ENCODE measurements at places on chromosomes 16 and 17. TPM values are rescaled to one million over a fixed set of nuclear protein-coding genes. Genes with fewer than 3 reads are reported as not detected.

The FNDC8 gene
- not detected for total RNA-seq

- DNase-seq, result no peak
Observed at GRCh38 chr16:9003322-9003721, 39.6 kb upstream of the USP7 start.

DNA sequence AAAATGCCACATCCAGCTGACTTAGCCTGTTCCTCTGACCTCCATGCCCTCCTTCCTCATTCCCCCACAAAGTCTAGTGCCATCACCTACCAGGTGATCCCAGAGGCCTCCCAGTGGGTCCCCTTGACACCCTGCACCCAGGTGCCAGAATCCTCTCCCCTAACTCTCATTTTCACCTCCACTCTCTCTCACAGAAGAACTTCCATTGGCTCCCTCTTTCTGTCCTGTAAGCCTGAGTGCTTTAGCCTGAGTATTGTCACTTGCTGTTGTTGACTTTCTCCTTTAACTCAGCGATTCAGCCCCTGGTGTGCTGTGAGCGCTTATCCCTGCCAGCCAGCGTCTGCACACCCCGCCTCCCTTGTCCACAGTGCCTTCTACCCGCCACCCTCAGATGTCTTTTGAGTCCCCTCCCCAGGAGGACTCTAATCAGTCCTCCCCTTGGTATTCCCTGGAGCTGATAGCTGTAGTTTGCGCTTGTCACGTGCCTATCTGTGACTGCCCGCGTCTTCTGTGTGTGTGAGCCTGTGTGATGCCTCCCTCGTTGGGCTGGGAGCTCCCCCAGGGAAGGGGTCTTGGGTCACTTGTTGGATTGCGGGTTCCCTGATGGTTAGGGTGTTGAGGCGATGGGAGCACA is 31.9 kb downstream of the ARHGAP23 start:
- DNase-seq, result no peak

The SIAH1 gene
- total RNA-seq, result 36.5 TPM

The CRHR1 gene
- total RNA-seq, result not detected

- no peak for DNase-seq
Observed at GRCh38 chr17:67178555-67178954, 66.4 kb downstream of the HELZ start.

The CLEC3A gene
- not detected for total RNA-seq

GRCh38 chr16:154217-155030 is 2.0 kb downstream of the HBZ start:
- no peak for DNase-seq

GRCh38 chr16:30142672-30143346 is 19.8 kb upstream of the MAPK3 start:
- DNase-seq, result no peak

The KRT27 gene
- total RNA-seq, result not detected

The UMOD gene
- total RNA-seq, result not detected

DNA sequence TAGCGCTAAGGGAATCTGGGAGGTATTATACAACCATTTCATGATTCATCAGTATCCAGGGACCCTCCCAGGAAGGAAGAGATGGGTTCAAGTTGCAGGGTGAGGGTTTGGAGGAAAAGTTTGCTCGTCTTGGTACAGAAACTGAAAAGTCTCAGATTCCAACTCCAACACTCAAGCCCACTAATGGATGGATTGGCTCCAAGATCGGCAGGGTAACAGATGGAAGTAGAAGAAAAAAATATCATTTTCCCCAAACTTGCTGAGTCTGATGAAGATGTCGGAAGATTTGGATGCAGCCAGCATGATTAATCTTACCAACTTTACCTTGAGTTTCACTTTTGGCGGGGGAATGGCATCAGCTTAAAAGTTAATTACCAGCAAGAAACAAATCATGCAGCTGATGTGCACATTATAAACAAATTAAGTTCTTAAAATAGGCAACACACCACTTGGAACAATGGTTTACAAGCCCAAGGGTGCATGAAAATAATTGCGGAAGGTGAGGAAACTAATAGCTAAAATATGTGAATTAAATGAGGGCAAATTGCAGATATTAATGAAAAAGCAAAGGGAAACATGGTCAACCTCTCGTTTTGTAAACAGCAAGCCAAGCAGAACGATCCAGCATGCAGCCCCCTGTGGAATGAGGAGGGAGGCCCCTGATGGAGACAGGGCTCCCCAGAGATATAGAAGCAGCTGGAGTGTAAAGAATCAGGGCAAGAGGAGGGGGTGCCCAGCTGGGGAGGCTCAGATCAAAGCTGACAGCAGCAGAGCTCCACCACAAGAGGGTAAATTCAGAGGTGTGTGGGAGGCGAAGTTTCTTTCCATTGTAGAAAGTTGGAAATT is 44.1 kb upstream of the GRIN2A start:
- DNase-seq, result no peak

The GRAP gene
- under 0.01 TPM for total RNA-seq

DNA sequence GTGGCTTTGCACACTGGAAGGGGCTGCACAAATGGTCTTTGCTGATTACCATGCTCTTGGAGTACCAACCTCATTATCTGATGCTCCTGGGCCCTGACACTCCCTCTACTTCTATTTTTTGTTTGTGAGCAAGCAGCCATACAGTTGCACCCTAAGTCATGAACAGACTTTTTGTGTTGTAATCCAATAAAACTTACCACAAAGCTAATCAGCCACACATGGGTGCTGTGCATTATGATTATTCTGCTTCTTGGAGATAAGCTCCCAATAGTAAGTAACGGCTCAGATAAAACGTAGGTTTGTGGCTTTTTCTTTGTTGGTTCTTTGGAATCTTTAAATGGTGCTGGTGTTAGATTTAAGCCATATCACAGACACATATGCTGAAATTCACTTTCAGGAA is 76.2 kb downstream of the CCT6B start:
- DNase-seq, result no peak

- no peak for DNase-seq
Observed at GRCh38 chr16:85246473-85246872, 134.2 kb upstream of the CIBAR2 start.

GRCh38 chr16:77894162-77894561 is 105.8 kb downstream of the VAT1L start:
- DNase-seq, result no peak

GRCh38 chr17:41772218-41772585 is 14.3 kb downstream of the JUP start:
- no peak for DNase-seq

The TMEM238L gene
- total RNA-seq, result not detected

The VASN gene
- 130 TPM for total RNA-seq

The CHRNE gene
- 4.9 TPM for total RNA-seq

- no peak for DNase-seq
Observed at GRCh38 chr16:3282103-3282729, 1.1 kb upstream of the ZNF263 start.

- DNase-seq, result peak; percentile 57
Observed at GRCh38 chr17:73292031-73292531, 19.7 kb downstream of the CDC42EP4 start.

DNA sequence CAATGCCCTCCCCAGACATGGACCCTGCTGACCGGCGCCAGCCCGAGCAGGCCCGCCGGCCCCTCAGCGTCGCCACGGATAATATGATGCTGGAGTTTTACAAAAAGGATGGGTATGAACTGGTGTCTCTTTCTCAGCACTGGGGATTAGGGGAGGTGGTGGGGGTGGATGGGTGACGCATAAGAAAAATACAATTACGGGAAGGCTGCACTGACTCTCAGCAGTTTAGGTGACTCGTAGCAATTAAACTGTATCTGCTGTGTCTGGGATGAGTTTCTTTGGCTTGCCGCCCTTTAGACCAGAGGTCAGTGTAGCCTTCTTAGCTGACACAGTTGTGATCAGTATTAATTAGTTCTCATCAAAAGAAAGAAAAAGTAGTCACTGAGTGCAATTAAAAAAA is 59.0 kb downstream of the ELAC2 start:
- DNase-seq, result no peak

GRCh38 chr16:69848637-69849545 is 86.8 kb downstream of the WWP2 start:
- DNase-seq, result peak; percentile 96

- DNase-seq, result no peak
Observed at GRCh38 chr16:59328961-59329360, 594.8 kb upstream of the GOT2 start.

GRCh38 chr16:72787514-72788268 is 260.2 kb downstream of the ZFHX3 start:
- peak; percentile 53 for DNase-seq

DNA sequence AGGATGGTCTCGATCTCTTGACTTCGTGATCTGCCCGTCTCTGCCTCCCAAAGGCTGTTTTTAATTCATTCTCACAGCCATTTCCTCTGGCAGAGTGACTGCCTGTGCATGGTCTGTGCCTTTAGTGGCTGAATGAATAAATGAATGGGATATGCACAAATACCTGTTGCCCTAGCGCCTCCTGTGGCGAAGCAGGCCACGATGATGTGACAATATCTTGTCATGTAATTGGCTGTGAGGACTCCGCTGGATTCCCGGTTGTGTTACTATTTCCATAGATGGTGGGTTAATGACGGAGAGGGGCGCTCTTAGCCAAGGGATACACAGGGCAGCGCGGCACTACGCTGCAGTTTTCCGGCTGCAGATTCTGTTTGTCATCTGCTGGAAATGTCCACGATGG is 26.8 kb upstream of the ENDOV start:
- DNase-seq, result no peak

The PPP1R27 gene
- total RNA-seq, result not detected

DNA sequence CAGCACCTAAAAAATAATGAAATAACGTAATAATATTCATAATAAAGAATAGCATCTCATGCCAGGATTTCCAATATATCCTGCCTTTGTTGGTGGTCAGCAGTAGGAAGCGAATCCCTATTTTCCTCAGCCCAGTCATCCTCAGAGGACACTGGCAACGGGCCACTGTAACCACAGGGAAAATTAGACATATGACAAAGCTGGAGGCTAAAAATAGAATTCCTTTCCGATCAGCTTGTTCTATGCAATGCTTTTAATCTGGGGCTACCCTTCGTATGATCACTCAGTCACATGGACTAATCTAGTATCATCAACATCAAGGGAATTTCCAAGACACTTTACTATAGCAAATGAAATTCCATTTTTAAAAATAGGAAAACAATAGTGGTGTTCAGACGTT is 246.9 kb upstream of the KCNJ16 start:
- peak; percentile 56 for DNase-seq

DNA sequence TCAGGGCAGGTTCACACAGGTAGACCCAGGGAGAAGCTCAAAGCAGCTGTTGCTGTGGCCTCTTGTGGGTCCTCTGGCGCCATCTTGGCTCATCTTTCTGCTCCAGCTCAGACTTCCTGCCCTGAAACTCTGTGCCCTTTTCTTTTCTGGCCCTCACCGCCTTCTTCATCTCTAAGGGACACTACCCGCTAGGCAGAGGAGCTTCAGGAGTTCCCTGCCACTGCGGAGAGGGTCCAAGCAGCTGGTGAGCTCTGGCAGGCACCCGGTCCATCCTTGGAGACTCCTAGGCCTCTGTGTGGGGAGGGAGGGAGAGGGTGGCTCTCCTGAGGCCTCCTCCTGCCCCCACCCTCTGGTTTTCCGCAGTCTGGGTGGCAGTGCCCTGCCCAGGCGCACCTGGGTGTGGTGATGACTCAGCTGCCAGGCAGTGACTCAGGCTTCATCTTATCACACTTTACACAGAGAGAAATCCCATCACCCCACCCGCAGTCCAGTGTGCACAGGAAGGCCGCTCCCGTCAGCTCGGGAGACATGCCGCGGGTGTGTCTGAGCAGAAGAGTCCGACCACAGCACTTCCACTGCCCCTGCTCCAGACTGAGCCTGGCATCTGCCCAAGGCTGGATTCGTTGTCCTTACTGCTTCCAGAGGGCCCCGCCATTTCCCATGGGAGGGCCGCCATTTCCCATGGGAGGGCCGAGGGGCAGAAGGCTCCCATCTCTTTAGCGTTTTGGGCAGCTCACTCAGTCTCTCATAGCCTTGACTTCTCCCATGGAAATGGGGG is 7.3 kb downstream of the NT5C start:
- peak; percentile 43 for DNase-seq

DNA sequence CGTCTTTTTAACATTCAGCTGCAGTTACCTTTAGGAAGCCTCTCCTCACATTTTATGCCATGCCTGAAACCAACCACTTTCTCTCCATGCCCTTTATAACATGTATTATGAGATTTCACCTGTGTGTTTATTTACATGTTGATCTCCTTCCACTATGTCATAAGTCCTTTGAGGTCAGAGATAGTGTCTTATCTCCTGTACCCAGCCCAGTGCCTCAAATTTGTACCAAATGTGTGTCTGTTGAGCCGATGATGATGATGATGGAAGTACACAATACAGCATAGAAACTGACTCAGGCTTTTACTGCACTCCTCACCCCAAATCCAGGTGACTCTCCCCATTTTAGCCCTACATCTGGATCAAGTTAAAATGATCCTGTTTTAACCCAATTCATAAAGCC is 179.5 kb upstream of the CACNG5 start:
- no peak for DNase-seq

DNA sequence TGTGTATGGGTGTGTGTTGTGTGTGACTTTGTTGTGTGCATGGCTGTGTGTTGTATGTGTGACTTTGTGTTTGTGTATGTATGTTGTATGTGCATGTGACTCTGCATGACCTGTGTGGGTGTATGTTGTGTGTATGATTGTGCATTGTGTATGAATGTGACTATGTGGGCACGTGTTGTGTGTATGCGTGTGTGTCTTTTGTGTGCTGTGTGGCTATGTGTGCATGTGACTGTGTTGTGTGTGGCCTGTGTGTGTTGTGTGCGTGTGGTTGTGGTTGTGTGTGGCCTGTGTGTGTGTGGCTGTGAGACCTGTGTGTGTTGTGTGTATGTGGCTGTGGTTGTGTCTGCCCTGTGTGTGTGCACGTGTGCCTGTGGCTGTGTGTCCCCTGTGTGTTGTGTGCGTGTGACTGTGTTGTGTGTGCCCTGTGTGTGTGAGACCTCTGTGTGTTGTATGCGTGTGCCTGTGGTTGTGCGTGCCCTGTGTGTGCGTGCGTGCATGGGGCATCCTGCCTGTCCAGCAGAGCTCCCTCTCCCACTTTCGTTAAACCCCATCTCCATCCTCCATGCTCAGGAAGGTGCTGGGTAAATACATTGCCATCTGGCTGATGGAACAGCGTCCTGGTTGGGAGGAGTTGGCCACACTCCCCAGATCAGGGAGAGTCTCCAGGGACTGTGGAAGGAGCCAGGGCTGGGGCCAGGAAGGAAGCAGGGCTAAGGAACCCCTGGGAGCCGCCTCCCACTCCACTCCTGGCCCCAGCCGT is 90.1 kb upstream of the GSE1 start:
- peak; percentile 64 for DNase-seq

DNA sequence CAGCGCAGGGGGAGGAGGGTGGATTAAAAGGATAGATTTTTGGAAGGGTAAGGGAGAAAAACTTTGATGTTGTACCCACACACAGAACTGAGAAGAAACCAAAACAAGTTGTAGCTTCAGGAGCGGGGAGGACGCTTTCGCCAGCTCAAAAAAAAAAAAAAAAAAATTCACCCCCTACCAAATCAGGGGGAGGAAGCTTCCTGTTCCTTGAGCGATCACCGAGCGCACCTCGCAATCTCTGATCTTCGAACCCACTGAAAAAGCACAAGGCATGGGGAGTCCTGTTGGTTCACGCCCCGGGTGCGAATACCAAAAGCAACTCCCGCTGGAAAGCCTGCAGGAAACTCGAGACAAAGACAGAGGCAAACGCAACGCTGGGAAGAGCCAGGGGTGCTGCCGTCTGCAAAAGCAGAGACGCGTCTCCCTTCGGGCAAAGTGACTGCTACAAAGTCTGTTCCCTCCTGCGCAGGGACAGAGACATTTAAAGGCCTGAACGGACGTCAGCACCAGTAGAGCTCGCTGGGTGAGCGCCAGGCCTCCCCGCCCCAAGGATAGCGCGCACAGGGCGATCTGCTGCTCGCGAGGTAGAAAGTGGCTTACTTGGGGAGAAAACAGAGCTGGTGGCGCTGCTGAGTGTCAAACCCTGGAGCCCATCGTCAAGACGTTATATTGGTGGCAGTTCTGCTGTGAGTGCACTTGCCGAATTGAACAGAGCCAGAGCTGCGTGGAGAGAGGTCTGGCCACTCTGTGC is 190.4 kb downstream of the USP22 start:
- DNase-seq, result peak; percentile 16

The PLCD3 gene
- 86.3 TPM for total RNA-seq
